Left cardiac atrium (tissue), 4 donors: ENCODE measurements at places on chromosomes 5 and 9. TPM values are rescaled to one million over a fixed set of nuclear protein-coding genes. Genes with fewer than 3 reads are reported as not detected.

Gene PCDHGA9
- 3.6 TPM for total RNA-seq

Gene MYO10
- 3.8 TPM for total RNA-seq

Gene EQTN
- total RNA-seq: not detected

Gene OTP
- total RNA-seq: not detected

Gene BNC2
- 100.0 TPM for total RNA-seq

Gene MZB1
- total RNA-seq: 0.55 TPM

Gene DMGDH
- 3.3 TPM for total RNA-seq

Gene ANKRD55
- total RNA-seq: not detected

Gene SLC6A19
- total RNA-seq: not detected

GRCh38 chr5:139646111-139646510 lies 2.0 kb upstream of the CXXC5 start:
- no peak for DNase-seq

- no peak for DNase-seq
Observed at GRCh38 chr9:84054341-84055010, 73.9 kb downstream of the RMI1 start.

- no peak for DNase-seq
Observed at GRCh38 chr9:6551136-6551535, 94.4 kb downstream of the GLDC start.

- no peak for DNase-seq
Observed at GRCh38 chr9:118209343-118209742, 505.1 kb downstream of the TLR4 start.

DNA sequence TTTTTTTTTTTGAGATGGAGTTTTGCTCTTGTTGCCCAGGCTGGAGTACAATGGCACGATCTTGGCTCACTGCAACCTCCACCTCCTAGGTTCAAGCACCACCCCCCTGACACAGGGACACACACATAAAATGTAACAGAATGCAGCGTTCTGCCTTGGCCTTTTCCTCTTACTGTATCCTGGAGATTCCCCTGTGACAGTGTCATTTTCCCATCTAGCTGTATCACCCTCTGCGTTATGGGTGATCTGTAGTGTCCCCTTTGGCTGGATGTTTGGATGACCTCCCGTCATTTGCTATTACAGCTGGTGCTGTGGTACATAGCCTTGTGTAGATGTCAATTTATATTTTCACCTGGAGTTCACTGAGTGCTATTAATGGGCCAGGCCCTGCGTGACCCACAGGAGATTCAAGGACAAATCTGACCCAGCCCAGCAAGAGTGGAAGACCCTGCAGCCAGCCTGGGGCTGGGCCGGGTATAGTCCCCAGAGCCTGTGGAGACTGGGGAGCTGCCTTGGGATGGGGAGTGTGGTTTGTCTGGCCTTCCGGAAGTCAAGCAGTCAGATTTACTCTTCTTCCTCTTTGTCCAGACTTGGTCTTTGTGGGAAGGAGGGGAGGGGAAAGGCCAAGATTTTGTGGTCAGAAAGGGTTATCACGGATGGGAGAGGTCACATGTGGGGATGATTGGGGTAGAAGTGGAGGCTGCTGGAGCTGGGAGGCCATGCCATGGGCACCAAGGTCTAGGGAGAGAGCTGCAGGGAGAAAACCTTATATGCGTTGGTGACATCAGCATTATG lies 43.6 kb downstream of the ERGIC1 start:
- no peak for DNase-seq

DNA sequence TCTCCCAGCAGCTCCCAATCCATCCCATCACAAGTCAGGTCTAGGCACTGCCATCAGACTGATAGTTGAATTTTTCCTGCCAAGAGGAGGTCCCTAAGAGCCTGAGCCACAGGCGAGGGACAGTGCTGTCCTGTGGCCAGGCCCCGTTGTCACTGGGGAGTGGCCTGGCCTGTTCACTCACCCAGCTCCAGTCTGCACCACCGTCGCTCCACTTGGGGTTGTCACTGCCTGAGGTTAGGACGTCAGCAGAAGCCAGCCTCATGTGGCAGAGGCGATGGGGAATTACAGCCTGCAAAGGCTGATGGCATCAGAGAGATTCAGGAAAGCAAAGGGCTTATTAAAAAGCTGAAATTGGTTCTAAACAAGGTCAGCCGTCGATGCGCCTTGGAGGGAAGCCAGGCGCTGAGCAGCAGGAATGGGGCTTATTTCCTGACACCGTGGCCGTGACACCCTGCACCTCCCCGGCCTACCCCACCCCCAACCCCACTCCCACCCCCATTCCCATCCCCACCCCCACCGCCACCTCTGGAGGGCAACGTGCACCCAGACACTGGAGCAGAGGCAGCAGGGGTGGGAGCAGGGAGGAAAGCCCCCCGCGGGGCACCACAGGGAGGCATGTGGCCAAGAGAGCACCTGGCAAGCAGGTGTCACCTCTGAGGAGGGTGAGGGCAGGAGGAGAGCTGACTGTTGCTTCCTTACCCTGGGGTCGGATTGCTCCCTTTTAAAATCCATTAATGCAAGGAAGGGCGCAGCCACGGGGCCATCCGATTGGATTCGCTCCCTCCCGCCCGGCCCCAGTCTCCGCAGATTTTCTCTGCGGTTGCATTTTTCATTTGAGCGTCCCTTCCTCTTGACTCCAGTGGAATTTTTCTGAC lies 3.1 kb upstream of the DBH start:
- DNase-seq: no peak

GRCh38 chr9:111282845-111283244 lies 47.2 kb downstream of the OR2K2 start:
- no peak for DNase-seq

DNA sequence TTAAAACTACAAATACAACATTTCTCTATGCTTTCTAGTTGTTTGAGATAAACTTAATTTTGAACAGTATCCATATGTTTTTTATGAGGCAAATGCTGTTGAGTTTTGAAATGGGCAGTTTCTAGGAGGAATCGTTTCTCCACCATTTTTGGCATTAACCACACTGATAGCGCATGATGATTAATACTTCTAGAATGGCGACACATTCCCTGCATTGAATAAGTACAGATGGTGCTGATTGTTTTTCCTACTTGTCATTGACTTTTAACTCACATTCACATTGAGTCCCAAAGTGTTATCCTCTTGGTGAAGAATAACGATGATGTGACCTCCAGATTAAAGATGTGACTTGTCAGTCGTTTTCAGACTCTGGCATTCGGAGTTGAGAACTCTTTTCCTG lies 6.5 kb upstream of the CCDC192 start:
- no peak for DNase-seq
